ENCODE measurements at places on chromosomes 6 and 20. TPM values are rescaled to one million over a fixed set of nuclear protein-coding genes. Genes with fewer than 3 reads are reported as not detected.

The HLA-DRA gene
- 0.85 TPM for total RNA-seq

The RHAG gene
- not detected for total RNA-seq

The METTL24 gene
- 1.5 TPM for total RNA-seq

The ACOT8 gene
- 32.8 TPM for total RNA-seq

The MLN gene
- not detected for total RNA-seq

The BRPF3 gene
- 28.4 TPM for total RNA-seq

The ISM1 gene
- 3.4 TPM for total RNA-seq

The DNAH8 gene
- not detected for total RNA-seq

The SLC25A27 gene
- 8.4 TPM for total RNA-seq

The IP6K3 gene
- 0.32 TPM for total RNA-seq

The OPRL1 gene
- 3.2 TPM for total RNA-seq

The HLA-DRB1 gene
- 0.12 TPM for total RNA-seq

The PGC gene
- total RNA-seq, result not detected

The FAM209B gene
- total RNA-seq, result 0.36 TPM
